ENCODE measurements at places on chromosomes 4 and X. TPM values are rescaled to one million over a fixed set of nuclear protein-coding genes. Genes with fewer than 3 reads are reported as not detected.

Gene DUSP9
- 0.39 TPM for total RNA-seq

GRCh38 chrX:45722471-45722870, 521.8 kb upstream of the DIPK2B start:
- no peak for DNase-seq

Gene PCDH19
- total RNA-seq, result 5.2 TPM

- DNase-seq, result no peak
Measured at GRCh38 chr4:51890760-51891159, 47.8 kb downstream of the DCUN1D4 start.

GRCh38 chr4:77163641-77164040, 6.6 kb downstream of the CCNG2 start:
- no peak for DNase-seq

Gene GUCY1A1
- total RNA-seq, result 12.7 TPM

Gene IDS
- 63.8 TPM for total RNA-seq

- DNase-seq, result no peak
Measured at GRCh38 chr4:16161851-16162408, 64.3 kb downstream of the TAPT1 start.

DNA sequence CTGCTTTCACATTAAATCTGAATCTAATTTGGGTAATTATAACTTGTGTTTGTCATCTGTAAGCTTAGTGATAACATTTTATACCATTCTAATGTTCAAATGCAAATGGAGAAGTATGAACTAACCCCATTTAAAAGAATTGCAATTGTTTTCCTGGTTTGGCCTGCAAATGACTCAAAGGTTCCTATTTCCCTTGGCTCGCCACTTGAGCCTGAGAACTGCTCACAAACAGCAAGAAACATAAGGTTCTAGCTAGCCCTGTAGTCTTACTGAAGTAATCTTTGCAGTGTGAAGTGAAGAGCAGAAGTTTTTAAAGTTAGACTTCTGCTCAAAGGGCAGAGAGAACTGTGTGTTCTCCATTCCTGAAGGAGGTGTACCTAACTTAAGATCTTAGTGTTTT, 27.2 kb downstream of the UPRT start:
- DNase-seq, result no peak

GRCh38 chr4:188439641-188440311, 300.5 kb downstream of the TRIML1 start:
- no peak for DNase-seq

DNA sequence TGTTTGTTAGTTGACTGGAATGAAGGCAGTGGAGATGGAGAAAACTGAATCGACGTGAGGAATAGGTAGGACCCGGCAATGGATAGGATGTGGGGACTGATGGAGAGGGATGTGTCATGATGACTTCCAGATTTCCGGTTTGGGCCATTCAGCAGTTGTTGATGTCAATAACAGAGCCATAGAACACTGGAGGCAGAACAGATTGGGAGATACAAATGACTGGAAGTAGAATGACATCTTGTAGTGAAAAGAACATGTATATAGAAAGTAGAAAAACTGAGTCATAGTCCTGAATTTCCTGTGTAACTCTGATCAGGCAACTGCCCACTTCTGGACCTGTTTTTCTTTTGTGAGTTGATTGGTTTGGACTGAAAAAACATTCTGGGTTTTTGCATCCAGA, 24.5 kb downstream of the CETN2 start:
- DNase-seq, result no peak

- peak; percentile 92 for DNase-seq
Measured at GRCh38 chrX:38803588-38804431, 2.6 kb downstream of the MID1IP1 start.

- DNase-seq, result no peak
Measured at GRCh38 chrX:118632862-118633261, 94.5 kb upstream of the IL13RA1 start.

DNA sequence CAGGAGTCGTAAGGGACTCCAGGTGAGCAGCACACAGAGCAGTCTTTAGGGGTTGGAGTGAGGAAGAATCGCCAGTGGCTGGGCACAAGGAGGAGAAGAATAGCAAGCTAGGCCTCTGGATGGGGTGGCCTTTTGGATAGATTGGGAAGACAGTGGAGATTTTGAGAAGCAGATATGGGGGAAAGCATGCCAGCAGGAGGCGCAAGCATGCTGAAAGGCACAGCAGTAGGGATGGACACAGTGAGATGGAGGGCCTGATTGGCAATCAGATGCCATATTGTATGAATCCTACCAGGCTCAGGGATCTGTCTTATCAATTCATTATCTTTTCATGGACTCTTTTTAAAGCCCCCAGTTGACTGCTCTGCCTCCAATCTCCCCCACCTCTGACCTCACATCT, 60.4 kb upstream of the MAGEA4 start:
- no peak for DNase-seq

DNA sequence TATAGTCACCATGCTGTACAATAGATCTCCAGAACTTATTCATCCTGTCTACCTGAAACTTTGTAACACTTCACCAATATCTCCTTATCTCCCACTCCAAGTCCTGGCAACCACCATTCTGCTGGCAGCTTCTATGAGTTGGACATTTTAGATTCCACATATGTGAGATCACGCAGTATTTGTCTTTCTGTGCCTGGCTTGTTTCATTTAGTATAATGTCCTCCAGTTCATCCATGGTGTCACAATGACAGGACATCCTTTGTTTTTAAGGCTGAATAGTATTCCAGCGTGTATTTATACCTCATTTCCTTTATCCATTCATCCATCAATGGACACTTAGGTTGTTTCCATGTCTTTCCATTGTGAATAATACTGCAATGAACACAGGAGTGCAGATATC, 198.7 kb downstream of the QDPR start:
- DNase-seq, result no peak

GRCh38 chr4:28890949-28891775, 1829.0 kb upstream of the PCDH7 start:
- DNase-seq, result no peak

DNA sequence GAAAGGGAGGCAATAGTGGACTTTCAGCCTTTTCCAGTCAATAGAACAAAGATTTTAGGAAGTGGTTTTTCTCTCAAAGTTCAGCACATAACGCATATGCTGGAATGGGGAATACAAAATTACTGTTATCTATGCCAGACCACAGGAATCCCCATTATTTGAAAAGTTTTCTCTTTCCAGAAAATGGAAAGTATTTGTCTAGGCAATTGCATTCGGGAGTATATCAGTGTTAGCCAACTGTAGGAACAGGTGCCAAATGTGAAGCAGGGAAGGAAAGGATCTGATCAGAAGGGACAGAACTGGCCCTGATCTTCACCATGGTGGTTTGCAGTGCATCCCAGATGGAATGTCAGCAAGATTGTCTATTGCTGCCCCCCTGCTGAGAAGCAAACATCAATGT, 213.6 kb downstream of the CPE start:
- DNase-seq, result no peak

- DNase-seq, result no peak
Measured at GRCh38 chr4:96343836-96344235, 503.9 kb downstream of the PDHA2 start.

DNA sequence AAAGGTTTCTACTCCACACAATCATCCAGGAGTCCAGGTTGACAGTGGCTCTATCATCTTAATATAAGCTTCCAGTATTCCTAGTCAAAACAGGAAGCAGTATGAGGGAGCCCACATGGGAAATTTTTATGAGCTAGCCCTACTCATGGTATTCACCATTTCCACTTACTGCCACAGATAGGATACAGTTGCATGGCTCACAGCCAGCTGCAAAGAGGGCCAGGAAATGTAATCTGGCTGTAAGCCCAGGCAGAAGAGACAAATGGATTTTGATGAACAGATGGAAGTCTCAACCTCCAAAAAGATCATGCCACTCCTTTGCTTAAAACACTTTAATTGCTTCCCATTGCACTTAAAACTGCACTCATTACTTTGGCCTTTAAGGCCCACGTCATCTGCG, 150.6 kb downstream of the ADAMTS3 start:
- DNase-seq, result no peak

DNA sequence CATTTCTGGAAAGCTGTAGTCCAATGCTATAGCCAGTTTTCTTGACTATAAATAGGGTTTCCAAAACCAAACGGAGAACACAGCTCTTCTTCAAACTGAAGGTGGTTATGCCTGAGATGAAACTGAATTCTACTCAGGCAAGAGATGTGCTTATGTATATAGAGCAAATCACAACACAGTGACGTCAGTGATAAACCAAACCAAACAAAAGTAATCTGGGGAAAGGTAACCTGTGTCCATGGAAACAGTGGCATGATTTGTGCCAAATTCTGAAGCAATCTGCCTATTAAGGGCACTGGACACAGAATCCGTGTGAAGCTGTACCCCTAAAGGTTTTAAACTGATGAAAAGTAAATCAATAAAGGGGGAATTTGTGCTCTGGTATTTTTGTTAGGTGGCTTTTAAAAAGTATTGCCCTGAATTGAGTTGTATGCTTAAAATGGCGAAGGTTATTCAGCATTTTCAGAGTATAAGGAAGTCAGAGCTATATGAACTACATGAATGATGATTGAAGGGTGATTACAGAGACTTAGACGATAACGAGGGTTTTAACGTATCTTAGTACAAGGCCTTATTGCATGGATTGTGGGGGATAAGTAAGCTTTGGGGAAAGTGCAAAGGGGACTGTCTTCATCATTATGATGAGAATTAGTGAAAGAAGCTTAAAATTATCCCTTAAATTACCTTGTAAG, 38.6 kb downstream of the NPY5R start:
- no peak for DNase-seq

Gene CFP
- total RNA-seq, result 11.8 TPM

DNA sequence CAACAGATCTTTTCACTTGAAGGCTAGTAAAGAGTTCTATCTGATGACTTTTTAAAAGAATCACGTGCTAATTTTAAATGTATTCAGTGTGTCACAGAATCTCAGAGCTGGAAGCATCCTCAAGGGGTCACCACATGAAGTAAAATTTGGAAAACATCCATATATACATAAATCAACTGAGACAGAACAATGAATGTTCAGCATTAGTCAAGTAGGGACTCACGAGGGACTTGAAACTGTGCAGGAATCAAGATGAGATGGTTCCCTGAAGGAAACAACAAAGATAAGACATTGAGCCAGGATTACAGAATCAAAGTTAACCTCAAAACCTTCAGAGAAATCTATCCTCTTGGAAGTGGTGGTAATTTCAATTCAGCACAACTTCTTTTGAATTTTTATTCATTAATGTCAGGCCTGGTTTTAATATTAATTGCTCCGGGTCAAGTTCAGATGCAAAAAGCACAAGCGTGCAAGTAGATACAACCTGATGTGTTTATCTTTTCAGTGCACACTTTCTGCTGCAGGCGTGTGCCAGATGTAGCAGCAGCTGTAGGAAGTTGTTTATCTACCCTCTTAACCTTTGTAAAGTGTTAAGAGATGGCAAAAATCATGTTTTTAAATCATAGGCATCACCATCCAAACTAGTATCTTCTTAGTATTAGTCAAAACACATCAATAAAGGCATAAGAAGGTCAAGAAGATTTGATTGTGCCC, 87.7 kb upstream of the SRD5A3 start:
- DNase-seq, result no peak

Gene CCDC158
- total RNA-seq, result 0.45 TPM

DNA sequence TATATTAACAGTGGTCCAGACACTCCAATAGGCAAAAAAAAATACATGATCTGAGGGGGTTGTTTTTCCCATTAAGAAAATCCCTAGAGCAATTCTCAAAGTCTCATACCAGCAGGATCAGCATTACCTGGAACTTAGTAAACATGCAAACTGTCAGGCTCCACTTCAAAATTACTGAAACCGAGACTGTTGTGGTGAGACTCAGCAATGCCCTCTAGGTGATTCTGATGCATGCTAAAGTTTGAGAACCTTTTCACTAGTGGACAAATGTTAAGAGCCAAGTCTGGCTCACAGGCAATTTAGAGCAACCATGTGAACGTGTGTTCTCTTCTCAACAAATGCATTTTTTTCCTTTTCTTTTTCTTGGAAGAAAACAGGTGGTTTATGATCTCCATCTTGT, 30.2 kb downstream of the NEK1 start:
- no peak for DNase-seq

Gene PAGE5
- not detected for total RNA-seq

DNA sequence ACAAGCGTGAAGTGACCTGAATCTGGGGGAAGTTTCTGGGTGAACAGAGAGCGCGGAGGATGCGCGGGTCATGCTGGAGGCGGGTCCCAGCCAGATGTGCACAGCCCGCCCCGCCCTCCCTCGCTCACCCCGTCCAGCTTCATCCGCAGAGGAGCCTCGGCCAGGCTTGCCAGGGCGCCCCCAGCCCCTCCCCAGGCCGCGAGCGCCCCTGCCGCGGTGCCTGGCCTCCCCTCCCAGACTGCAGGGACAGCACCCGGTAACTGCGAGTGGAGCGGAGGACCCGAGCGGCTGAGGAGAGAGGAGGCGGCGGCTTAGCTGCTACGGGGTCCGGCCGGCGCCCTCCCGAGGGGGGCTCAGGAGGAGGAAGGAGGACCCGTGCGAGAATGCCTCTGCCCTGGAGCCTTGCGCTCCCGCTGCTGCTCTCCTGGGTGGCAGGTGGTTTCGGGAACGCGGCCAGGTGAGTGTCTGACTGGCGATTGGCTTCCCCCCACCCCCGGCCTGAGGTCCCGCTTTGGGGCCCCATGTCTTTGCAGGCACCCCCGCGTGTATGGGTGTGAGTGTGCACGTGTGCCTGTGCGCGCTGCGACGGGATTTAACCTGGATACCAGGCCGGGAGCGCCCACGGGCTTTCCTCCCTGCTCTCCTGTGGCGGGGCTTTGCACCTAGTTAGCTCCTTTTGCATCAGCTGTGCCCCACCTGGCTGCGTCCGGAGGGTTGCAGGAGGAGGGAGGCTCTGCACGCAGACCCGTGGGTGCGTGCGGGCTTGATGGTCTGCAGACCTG, at the start of gene EGFL6:
Gene EGFL6 (plus strand): TSS at position 123 of the 782 bp plus-strand sequence. CDS start 261 bp downstream, at position 384.
- no peak for DNase-seq

DNA sequence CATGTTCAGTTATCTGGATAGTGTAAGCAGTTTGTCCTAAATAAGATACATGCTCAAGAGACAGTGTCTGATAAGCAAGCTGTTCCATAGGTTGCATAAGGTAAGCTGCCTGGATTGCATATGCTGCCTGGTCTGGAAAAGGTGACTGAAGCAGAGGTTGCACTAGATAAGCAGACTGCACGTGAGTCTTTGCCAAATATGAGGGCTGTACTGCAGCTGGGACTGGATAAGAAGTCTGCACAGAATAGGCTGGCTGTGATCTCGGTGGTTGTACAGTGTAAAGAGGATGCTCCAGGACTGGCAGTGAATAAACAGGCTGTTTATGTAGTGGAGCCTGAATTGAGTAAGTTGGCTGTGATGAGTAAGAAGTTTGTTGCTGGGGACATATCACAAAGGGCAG, 68.9 kb downstream of the WNK3 start:
- DNase-seq, result no peak

DNA sequence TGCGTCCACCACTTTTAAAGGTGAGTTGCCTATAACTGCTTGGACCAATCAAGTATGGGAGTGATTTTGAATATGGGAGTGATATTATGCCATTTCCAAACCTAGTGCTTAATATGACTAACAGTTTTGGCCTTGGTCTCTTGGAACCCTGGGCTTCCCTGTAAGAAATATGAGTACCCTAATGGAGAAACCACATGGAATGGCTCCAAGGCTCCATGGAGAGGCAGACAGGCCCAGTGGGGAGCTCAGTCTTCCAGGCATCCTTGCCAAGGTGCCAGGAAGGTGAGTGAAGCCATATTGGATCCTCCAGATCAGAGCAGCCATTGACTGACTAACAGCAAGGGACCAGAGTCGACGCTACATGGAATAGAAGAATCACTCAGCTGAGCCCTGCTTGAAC, 53.2 kb downstream of the MAML3 start:
- no peak for DNase-seq

Gene MAGEA12
- total RNA-seq, result not detected

Gene CT45A3
- total RNA-seq, result not detected

- DNase-seq, result no peak
Measured at GRCh38 chr4:85603437-85604336, 128.7 kb downstream of the ARHGAP24 start.
